GM04504 (cell line): ENCODE measurements at places on chromosomes 3 and 15.

DNA sequence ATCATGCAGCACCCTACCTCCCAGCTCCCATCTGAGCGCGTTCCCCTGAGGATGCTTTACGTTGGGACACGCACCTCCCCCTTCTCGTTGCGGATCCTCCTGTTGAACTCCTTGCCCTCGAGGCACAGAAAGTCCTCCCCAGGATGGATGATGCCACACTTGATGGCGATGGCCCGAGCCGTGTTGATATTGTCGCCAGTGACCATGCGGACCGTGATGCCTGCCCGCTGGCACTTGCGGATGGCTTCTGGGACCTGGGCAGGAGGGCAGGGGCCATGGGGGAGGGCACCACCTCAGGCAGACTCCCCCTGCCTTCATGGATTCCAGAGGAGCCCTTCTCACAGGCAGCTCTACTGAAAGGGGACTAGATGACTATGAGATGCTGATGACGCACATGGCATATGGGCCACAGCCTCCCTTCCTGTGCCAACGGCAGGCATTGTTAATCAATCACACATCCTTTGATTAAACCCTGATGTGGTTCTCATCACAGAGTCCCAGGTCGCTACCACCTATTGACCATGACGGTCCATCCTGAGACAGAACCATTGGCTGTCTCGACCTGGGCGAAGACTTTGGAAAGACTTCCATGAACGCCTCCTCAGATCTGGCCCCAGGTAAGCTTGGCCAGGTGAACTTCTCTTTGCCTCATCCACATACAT, 29.5 kb upstream of the SEC13 start:
- DNase-seq: no peak

GRCh38 chr3:160941885-160942494, 163.2 kb downstream of the B3GALNT1 start:
- peak; percentile 35 for DNase-seq

DNA sequence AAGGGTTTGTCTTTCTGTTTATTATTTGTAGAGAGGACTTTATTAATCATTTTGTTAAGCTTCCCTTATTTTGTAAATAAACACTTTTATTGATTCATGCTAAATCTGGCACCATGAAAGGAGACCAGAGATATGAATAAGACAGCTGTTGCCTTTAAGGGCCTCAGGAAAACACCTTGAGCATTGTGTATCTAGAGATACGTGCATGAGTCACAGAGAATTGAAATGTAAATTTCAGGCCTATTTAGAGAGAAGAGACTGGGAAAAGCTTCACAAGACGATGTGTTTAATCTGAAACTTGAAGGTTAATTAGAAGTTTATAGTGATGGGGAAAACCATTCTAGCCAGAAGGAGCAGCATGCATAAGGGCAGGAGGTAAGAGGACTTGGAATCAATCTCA, 28.6 kb upstream of the UTS2B start:
- no peak for DNase-seq

DNA sequence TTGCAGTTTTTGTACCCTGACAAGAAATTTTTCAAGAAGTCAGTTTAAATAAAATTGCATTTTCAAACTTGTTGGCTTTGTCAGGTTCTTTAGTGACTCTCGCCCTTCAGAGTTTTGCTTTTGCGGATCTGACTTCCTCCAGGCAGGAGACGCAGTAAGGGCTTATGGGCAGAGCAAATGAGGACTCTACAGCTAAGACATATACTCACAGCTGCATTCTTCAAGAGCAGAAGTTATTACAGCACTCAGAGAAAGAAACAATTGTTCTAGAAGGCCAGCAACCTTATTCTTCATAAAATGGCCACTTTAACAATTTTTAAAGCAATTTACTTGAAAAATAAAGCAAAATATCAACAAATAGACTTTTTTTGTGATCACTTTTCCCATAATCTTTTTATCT, 438.8 kb upstream of the THRB start:
- no peak for DNase-seq

DNA sequence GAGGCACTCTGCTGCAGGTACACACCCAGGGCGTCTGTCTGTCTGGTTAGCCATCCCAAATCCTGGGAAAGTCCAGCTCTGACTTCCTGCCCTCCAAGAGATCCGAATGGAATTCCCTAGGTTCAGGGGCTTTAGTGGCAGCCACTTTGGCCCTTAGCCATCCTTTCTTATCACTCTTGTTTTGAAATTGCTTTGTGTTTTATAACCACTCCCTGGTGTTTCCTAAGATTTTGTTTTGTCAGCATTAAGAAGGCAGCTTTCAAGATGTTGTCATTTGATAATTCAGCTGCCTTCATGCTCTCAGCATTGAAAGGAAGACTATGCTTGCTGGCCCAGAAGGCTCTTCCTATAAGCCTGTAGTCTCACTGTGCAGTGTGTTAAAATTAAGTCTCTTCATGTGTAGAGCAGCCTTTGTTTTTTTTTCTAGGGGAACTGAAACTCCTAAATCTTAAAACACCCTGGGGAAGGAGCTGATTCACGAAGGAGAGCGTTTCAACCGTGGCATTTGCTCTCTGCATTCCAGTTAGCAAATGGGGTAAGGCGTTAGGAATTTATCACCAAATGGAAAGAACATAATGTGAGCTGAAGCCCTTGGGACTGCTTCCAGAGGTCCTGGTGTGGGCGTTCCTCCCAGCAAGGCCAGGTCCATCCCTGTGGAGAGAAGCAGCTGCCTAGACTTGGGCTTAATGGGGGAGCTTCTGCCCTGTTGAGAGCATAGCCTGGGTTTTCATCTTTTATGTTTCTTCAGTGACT, 14.2 kb upstream of the CLEC3B start:
- peak; percentile 92 for DNase-seq

GRCh38 chr3:188947401-188948280, 224.1 kb upstream of the TPRG1 start:
- DNase-seq: peak; percentile 90

DNA sequence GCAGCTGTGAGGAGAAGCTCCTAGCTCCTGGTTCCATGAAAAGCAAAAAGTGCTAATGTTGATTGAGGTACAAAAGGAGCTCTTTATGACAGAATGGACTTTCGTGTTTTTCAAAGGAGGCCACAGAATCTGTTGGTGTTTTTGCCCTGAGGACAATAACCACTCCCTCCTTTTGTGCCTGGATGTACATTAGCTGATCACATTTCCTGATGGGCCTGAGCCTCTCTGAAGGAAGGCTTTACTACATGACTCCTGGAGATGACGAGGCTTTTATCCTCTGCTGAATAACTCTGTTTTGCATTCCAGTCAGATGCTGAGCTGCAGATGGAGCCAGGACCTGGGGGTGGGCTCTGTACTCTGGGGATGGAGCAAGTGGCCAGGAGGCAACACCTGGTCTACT, 301.9 kb downstream of the CACNA2D3 start:
- no peak for DNase-seq

GRCh38 chr3:149366031-149366430, 11.4 kb downstream of the TM4SF1 start:
- no peak for DNase-seq

DNA sequence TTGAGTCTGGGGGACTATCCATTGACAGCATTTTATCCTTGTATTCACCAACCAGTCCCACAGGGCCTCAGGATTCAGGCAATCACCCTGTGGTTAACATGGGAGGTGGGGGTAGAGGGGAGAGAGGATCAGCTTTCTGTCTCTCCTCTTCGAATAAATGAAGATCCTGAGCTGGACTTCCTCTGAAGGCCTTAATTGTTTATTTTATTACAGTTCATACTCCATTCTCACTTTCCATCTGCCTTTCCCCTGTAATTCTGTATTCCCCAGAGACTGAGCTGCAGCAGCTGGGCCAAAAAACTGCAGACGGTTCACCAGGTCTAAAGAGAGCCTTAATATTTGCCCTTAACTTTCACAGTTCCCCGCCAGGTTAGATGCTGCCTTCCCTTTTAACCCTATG, 11.9 kb downstream of the TAGLN3 start:
- no peak for DNase-seq

DNA sequence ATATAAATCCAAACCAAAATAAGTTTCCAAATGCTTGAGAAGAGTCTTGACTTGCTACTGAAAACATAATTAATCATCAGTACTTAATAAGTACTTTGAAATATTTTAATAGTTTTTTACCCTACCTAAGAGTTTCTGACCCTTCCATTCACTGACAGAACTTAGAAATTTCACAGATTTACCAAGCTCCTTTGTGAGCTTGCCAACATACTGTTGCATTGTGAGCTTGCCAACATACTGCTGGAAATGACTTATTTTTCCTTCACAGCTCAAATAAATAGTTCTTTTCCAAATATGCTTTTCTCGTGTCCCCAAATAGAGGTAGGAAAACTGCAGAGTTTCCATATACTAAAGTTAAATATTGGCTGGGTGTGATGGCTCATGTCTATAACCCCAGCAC, 9.6 kb upstream of the AADAC start:
- no peak for DNase-seq

DNA sequence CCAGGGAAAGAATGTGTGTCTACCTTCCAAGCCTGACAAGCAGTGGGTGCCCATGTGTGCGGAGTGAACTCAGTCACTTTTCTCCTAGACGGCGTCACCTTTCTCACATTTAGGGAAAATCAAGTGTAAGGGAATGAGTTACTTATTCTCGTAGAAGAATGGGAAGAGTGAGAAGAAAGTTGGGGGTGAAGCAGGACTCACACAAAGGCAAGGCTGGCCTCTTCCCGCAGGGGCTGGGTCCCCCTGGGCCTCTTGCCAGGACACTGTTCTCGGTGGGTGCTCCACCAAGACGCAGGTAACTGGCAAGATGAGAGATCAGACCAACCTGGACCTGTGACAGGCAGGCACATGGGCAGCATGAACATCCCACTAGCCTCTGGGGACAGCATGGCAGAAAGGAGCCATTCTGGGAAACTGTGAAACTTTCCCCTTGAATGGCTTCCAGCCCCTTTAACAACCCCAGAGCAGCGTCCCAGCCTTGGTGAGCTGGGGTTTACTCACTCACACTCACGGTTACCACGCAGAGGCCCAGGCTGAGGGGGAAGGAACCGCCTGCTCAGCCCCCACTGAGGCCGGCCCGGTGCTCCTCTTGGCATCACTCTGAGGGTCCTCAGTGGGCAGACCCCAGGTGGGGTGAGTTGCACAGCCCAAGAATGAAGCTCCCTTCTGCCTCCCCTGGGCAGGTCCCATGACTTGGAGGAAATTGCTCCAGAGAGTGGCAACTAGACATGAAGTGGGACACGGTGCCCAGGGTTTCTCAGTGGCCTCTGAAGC, 15.0 kb upstream of the SRP14 start:
- no peak for DNase-seq

GRCh38 chr3:14283813-14284438, 105.3 kb downstream of the LSM3 start:
- no peak for DNase-seq

- DNase-seq: no peak
These were observed 39.9 kb upstream of the C3orf49 start for GRCh38 chr3:63779227-63779626.
